ENCODE measurements at places on chromosomes 1 and 21.
A peak's percentile ranks its signal among the peaks of the same experiment; 100 is the strongest.

GRCh38 chr1:174777262-174777661, 222.5 kb upstream of the CACYBP start:
- no peak for DNase-seq

DNA sequence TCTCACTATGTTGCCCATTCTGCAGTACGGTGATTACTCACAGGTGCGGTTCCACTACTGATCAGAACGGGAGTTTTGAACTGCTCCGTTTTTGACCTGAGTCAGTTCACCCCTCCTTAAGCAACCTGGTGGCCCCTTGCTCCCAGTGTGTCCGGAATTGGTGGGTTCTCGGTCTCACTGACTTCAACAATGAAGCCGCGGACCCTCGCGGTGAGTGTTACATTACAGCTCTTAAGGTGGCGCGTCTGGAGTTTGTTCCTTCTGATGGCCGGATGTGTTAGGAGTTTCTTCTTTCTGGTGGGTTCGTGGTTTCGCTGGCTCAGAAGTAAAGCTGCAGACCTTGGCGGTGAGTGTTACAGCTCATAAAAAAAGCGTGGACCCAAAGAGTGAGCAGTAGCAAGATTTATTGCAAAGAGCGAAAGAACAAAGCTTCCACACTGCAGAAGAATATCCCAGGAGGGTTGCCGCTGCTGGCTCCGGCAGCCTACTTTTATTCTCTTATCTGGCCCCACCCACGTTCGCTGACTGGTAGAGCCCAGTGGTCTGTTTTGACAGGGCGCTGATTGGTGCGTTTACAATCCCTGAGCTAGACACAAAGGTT, 17.6 kb upstream of the PARP1 start:
- peak; percentile 72 for DNase-seq

GRCh38 chr1:175548774-175549173, 194.6 kb downstream of the TNR start:
- no peak for DNase-seq

GRCh38 chr1:43704838-43705237, 2.5 kb upstream of the ST3GAL3 start:
- DNase-seq: no peak

- DNase-seq: no peak
Measured at GRCh38 chr1:1232208-1232795, at the start of gene B3GALT6. B3GALT6 (plus strand) TSS chr1:1232237; CDS start chr1:1232279, 42 bp downstream.

DNA sequence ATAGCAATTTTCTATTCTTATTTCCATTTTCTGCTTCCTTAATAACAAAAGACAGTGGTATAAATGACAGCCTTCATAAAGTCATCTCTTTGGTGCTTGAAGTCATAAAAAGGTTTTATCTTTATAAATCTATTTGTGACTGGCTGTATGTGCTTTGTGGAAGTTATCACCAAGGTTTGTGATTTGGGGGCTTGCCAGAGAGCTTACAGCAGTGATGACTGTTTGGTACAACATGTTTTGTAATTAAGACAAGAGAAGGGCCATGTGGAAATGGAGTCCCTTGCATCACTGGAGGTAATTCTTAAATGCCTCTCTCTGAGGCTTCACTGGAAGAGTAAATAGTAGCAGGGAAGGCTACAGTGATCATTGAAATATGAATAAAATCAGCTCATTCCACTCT, 2.7 kb downstream of the SLC35F3 start:
- DNase-seq: no peak

DNA sequence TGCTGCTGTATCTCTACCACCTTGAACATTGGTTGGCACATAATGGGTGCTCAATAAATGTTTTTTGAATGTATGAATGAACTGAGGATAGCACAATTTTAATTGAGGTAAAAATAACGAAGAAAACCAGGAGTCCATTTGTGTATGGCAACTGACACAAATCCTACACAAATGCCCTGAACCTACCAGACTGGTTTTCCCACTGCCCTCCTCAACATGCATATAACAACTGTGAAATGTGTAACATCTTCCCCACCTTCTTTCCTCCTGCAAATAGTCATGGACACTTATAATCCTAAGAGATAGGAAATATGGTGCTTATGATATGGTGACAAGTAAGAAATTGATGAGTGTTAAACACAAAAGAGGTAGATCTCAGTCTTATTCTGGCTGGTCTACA, 9.9 kb upstream of the LMO4 start:
- no peak for DNase-seq

GRCh38 chr1:167094690-167095089, 815 bp downstream of the STYXL2 start:
- no peak for DNase-seq

GRCh38 chr1:21280482-21280881, 9.8 kb downstream of the ECE1 start:
- DNase-seq: no peak

- DNase-seq: no peak
Measured at GRCh38 chr1:47655521-47656300, 217.9 kb downstream of the FOXD2 start.

- DNase-seq: no peak
Measured at GRCh38 chr1:159201642-159202041, 3.0 kb upstream of the ACKR1 start.

DNA sequence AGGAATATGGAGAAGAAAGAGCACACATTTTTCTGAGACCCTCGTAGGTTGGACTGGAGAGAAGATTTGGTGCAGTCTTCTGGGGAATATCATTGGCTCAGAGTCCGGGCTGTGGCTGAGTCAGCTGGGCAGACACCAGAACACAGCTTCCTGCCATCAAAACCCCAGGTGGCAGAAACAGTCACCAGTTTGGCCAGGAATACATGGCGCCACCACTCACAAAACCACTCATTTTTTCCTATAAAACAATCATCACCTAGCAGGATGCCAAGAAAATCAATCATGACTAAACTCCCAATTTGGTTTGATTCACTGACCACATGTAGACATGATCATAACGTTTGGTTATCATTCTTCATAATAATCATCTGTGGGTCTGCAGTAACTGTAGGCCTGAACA, 178.1 kb upstream of the PBX1 start:
- no peak for DNase-seq

GRCh38 chr1:245715970-245716369, 561.2 kb downstream of the KIF26B start:
- no peak for DNase-seq

- DNase-seq: peak; percentile 43
Measured at GRCh38 chr1:206011057-206011456, 7.9 kb upstream of the RAB7B start.

DNA sequence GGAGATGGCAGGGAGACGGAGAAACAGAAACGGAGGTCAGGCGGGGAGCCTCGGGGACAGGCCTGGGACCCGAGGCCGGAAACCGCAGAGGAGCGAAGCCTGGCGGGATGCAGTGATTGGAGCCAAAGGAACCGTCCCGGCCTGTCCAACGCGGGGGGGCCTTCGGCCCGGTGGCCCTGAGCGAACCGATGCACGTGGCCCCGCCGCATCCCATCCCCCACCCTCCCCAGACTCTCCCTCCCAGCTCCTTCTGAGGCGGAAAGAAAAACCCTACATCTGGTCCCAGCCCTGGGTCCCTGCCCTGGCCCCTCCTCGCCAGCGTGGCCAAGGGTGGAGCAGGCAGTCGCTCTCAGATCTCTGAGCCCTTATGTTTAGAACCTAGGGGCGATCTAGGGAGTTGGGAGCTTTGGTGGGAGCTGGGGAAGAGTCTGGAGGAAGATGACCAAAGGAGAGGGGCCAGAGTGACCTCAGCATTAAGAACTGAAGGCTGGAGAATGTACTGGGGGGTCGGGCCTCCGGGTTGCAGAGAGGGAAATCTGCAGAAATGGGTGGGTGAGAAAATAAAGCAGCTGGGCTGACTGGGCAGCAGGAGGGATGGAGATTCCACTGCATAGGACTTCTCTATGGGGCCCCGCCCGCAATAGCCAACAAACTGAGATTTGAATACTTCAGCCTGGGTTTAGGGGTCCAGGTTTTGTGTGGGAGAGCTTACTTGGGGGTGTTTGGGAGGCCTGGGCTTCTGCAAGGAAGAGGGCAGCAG, 1.5 kb upstream of the CRABP2 start:
- no peak for DNase-seq

- DNase-seq: no peak
Measured at GRCh38 chr1:97864615-97865014, 56.2 kb downstream of the DPYD start.
